ENCODE measurements at places on chromosomes 7 and 10.

GRCh38 chr10:130867446-130868194 lies 443.9 kb downstream of the TCERG1L start:
- no peak for DNase-seq

GRCh38 chr10:105691811-105692210 lies 1050.7 kb downstream of the SORCS3 start:
- DNase-seq = no peak

- no peak for DNase-seq
Observed at GRCh38 chr7:66930341-66930740, 9.3 kb downstream of the TMEM248 start.

DNA sequence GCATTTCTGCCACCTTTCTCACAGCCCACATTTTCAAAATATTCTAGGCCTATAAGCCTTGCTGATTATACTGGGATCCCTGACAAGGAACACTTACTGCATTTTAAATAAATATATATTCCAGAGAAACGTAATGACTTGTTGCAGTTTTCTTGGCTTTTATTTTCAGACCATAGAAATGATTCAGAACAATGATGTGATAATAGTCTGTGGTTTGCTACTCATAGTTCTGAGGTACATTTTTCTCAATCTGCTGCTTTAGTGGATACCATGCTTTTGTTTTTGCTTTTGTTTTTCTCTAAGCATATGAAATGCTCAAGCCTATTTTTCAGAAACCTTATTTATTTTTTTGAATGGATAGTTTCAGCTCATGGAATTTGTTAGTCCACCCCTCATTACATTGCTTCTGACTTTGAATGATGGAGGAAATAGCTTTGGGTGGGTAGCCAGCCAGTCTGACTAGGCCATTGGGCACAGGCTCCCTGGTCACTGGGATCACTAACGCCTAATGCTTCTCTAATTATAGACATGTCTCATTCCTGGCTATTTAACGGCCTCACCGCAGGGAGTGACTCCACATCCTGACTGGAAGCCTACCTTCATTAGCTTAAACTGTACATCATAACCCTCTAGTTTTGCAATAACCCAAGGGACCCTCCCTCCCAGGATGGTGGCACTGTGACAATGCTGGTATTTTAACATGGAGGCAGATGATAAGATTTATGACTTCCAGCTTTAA lies 66.1 kb downstream of the MBL2 start:
- DNase-seq = no peak

DNA sequence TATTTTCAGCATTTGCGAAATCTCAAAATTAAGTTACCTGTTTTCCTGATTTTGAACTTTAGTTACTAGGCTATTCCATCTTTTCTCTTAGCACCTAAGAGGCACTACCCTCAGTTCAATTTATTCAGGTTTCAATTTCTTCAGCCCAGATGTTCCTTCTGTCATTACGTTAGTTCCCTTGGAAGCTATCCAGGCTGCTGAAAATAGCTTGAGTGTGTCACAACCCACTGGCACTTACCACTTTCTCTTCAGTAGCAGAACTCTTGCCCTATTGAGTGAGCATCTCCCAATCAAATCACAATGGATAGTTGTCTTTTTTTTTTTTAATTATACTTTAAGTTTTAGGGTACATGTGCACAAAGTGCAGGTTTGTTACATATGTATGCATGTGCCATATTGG lies 332.7 kb upstream of the LRGUK start:
- no peak for DNase-seq

DNA sequence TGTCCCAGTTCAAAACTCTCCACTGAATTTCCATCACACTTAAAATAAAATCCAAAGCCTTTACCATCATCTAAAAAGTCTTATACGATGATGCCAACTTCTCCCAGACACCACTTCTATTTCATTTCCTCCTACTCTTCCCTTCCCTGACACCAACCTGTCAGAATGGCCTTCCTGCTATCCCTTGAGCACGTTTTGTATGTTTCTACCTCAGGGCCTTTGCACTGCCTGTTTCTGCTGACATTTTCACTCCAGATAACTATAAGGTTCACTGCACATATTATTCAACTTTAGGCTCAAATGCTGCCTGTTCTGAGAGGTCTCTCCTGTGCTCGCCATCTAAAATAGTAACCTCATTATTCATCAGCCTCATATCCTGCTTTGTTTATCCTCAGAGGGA lies 269.6 kb downstream of the HTR7 start:
- no peak for DNase-seq

- DNase-seq = no peak
Observed at GRCh38 chr7:158863611-158864506, 7.5 kb downstream of the DYNC2I1 start.

- DNase-seq = no peak
Observed at GRCh38 chr7:29013082-29013695, 55.1 kb upstream of the TRIL start.

DNA sequence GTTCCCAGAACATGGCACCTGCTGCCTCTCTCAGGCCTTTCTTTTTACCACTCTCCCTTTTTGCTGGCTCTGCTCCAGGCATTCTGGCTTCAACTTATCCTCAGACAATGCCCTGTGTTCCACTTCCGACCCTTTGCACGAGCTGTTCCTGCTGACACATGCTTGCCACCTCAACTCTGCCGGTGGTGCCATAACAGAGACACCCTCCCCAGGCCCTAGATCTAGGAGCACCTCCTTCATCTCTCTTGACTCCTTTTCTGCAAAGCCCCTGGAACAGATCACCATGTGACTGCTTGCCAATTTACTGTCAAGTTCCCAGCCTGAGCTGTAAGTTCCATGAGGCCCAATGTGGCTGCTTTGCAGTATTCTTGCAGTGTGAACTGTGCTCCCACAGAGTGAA lies 256.0 kb upstream of the MKI67 start:
- no peak for DNase-seq

DNA sequence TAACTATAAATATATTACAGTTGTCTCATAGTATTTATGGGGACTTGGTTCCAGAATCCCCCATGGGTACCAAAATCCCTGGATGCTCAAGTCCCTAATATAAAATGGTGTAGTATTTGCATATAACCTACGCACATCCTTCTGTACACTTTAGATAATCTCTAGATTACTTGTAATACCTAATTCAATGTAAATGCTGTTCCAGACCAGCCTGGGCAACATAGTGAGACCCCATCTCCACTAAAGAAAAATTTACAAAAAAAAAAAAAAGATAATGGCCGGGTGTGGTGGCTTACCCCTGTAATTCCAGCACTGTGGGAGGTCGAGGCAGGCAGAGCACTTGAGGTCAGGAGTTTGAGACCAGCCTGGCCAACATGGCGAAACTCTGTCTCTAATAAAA lies 17.4 kb upstream of the GNA12 start:
- no peak for DNase-seq

DNA sequence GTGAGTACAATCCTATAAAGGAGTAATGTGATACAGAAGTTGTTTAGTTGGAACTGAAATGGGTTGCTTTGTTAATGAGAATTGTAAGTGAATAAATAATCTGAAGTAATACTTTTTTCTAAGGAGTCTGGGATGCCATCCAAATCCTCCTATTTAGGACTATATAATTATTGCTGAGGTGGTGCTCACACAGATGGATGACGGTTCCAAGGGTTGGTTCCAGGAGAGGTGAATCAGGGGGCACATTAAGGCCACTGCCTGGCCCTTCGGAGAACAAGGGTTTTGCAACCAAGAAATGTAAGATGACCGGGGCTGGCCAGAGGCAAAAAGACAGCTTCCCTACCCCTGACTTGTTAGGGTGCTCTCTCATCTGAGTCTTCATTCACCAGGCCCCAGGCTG lies 352.7 kb downstream of the PHTF2 start:
- DNase-seq = no peak

DNA sequence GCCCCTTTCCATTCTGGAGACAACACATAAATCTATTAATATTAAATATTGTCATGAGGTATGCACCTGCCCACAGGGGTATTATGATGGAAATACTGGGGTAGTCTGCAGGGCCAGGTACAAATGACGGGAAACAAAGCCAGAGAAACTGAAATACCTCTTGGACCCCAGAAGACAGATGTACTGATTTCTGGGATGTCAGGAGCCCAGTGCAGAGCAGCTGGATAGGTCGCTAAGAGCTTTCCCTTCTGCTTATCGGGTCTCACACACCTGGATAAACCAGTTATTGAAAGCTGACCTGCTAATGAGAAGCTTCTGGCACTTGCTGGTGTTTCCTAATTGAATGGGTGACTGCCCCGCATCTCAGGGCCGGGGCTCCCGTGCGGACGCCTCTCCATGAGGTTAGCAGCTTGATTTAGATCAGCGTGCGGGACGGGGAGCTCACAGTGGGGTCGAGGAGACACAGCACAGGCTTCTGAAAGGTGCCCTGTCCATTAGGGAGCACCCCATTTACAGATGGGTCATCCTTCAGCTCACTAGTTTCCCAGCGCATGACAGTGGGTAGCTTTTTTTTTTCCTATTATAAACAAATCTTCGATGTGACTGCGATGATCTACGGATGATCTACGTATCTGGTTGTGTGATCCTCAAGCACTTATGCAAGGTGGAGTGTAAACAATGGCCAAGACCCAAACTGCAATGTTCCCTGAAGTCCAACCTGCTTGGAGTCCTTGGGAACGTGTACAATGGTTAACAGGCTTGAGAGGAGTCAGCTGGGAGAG lies 1.5 kb upstream of the INSIG1 start:
- no peak for DNase-seq

- no peak for DNase-seq
Observed at GRCh38 chr10:116110736-116111135, 162.3 kb downstream of the GFRA1 start.

GRCh38 chr7:155893176-155893575 lies 80.9 kb upstream of the SHH start:
- DNase-seq = no peak

GRCh38 chr7:157907091-157907490 lies 570.3 kb downstream of the DNAJB6 start:
- DNase-seq = no peak

GRCh38 chr7:17870406-17870805 lies 69.9 kb downstream of the SNX13 start:
- no peak for DNase-seq

GRCh38 chr7:158252837-158253669 lies 334.6 kb downstream of the PTPRN2 start:
- no peak for DNase-seq

DNA sequence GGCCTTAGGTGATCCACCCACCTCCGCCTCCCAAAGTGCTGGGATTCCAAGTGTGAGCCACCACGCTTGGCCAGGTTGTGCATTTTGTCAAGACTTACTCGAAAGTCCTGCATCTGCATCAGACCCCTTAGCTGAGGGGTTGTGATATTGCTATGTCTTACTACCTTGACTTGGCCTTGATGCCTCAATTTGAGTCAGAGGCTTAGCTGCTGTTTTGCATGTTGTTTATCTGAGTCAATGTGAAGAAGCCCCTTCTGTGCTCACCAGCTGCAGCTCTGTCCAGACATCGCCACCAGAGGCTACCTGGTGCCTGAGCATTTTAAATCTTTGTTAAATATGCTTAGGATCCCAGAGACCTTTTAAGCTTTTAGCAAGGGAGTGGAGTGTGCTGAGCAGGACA lies 18.1 kb downstream of the UBE2D4 start:
- DNase-seq = no peak

GRCh38 chr10:121418126-121418777 lies 180.0 kb downstream of the FGFR2 start:
- no peak for DNase-seq

DNA sequence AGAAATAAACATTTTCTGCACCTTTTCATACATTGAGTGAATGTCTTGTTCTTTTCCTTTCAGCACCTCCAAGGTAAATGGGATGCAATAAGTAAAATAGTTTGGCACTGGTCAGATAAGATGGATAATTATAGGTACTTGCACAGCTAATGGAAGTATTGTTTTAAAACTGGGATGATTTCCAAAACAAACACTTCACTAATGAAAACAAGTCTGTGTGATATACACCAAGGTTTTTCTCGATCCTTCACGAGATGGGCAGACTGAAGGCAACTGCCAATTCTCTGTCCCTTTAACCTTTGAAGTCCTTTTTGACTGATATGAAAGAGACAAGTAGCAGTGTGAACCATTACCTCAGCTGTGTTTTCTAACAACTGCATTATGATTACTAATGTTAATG lies 423.8 kb downstream of the GFRA1 start:
- DNase-seq = no peak

- no peak for DNase-seq
Observed at GRCh38 chr10:34811126-34811967, 3.7 kb downstream of the PARD3 start.

- no peak for DNase-seq
Observed at GRCh38 chr7:152869677-152870051, 110.1 kb downstream of the ACTR3B start.

- no peak for DNase-seq
Observed at GRCh38 chr10:102683736-102684135, 30.5 kb downstream of the ARL3 start.

- no peak for DNase-seq
Observed at GRCh38 chr7:75531359-75531821, 39.3 kb downstream of the SPDYE5 start.

- no peak for DNase-seq
Observed at GRCh38 chr10:4353964-4354363, 472.0 kb upstream of the AKR1E2 start.

GRCh38 chr10:112585126-112585525 lies 138.1 kb downstream of the VTI1A start:
- no peak for DNase-seq

DNA sequence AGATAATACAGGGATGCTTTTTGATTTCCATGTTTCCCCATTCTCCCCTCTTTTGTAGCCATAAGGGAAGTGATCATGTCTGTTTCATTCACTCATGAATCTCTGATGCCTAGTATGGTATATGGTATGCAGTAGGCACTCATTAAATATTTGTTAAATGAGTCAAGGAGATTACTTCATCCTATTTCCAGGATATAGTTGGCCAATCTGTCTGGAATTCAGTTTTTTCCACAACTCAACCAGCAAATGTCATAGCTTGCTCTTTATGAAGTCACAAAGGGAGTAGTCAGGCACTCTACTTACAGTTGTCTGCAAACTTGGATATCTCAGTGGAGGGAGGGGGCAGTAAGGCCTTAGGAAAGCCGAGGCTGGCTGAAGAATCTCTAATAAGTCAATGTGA lies 853.6 kb downstream of the LRMDA start:
- DNase-seq = no peak

- no peak for DNase-seq
Observed at GRCh38 chr7:18157233-18157632, 129.6 kb upstream of the PRPS1L1 start.

- DNase-seq = no peak
Observed at GRCh38 chr7:32479574-32480200, 10.5 kb downstream of the LSM5 start.

DNA sequence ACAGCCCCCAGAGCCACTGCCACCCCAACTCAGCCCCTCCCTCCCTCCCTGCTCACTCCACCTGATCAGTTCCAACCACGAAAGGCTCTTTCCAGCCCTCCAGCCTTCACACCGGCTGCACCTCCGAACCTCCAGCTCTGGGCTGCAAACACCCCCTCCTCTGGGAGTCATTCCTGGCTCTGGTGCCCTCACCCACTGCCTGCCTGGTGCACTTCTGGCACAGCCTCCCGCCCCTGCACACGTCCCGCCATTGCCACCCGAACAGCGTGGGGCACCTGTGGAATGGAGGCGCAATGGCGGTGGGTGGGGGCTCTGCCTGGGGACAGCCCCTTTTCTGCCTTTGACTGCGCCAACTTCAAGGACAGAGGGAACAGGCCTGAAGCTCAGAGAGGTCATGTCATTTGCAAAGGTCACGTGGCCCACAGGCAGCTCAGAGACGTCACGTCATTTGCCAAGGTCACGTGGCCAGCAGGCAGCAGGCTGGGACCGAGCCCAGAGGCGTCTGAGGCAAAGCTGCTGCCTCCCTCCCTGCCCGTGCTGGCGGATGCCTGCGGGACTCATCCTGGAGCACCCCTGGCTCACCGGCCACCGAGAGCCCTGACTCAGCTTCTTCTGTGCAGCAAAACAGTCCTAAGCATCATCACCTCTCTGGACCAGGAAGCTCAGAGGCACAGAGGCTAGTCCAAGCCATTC lies 76.0 kb upstream of the DNAAF5 start:
- no peak for DNase-seq

Data from activated T-cell treated with anti-CD3 and anti-CD28 coated beads for 24 hours (primary cell).